ENCODE measurements at places on chromosomes 6 and 20.
A peak's percentile ranks its signal among the peaks of the same experiment; 100 is the strongest.

DNA sequence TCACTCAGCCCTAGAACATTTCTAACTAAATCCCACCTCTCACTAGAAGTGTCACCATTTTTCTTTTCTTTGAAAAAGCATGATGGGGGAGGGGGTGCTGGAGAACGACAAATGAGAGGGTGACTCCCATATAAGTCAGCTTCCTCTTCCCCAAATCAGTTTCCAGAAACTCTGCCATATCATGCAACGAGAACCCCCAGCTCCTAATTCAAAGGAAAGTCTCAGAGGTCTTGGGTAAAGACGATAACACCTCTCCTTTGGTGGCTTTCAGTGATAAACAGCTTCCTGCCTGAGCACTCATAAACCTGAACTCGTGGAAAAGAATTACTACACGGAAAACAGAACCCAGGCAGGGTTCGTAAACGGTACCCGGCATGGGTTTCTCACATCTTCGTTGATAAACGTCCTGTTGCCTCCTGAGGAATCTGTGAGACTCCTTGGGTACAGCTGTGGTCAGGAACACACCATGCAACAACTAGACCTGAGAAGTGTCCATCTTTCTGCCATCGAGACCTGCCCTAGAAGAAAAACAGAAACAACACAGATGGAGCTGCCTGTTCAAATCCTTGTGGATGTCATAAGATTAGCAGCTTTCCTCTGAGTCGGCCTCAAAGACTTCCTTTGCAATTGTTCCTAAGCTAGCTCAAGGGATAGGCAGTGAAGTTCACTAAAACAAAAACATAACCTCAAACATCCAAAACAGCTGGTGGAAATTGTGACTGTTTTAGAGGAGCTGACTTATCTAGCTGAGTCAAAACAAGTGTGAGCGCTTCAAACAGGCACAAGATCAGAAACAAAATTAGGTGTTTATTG is 185.8 kb upstream of the PRDM1 start:
- DNase-seq = no peak

DNA sequence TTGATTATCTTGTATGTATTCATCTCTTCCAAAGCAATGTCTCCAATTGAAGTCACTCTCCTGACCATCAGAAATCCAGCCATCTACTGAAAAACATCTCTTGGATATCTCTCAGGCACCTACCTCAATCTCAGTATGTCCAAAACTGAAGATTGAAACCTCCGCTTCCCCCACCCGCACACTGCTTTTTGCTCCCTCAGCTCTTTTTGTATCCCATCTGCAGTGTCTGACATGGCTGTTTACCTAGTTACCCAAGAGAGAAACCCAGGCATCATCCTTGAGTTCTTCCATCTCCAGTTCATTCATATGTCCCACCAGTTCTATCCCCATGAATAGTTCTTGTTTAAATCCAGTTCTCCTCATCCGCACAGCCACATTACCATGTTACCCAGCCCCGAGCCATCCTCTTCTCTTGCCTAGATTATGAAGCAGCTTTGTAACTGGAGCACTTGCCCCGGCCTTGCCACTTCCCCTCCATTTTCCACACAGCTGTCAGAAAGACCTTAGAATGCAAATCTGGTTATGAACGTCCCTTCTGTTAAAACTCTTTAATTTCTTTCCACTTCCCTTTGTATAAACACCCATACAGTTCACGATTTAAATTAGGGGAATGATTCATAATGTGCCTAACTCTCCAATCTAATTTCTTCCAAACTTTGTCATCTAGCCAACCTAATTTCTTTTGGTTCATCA is 40.5 kb upstream of the GCLC start:
- no peak for DNase-seq

- DNase-seq = no peak
Observed at GRCh38 chr20:1858871-1859270, 36.3 kb upstream of the SIRPA start.

GRCh38 chr6:139591075-139591865 is 216.8 kb upstream of the CITED2 start:
- DNase-seq = no peak

- no peak for DNase-seq
Observed at GRCh38 chr20:34549291-34549928, 9.1 kb upstream of the MAP1LC3A start.

DNA sequence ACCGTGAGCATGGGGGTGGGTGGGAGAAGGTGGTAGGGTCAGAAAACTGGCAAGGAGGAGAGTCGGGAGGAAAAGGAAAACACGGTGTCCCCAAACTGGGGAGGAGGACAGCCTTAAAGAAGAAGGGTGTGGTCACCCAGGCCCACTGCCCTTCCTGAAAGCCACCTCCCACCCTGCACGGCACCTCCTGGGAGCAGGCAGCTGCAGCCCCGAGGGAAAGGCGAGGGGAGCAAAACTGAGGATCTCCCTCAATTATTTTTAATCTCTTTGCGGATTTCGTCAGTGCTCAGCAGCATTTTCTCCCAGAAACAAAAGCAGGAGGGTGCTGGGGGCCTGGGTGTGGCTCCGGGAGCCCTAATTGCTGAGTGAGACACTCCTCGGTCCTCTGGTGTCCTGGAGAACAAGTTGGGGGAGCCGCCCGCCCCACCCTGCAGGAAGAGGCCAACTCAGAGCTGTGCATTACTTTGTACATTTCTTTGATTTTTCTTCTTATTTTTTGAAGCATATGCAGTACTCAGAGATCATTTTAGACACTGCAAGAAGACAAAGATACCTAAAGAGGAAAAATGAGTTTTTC is 56.4 kb downstream of the RIOK1 start:
- no peak for DNase-seq

GRCh38 chr6:106214531-106214930 is 111.0 kb downstream of the ATG5 start:
- no peak for DNase-seq

GRCh38 chr6:150075034-150075421 is 6.1 kb upstream of the ULBP3 start:
- no peak for DNase-seq

- DNase-seq = no peak
Observed at GRCh38 chr6:127225497-127225896, 41.2 kb upstream of the RNF146 start.

- DNase-seq = no peak
Observed at GRCh38 chr20:31989030-31989645, 21.1 kb upstream of the CCM2L start.

- DNase-seq = no peak
Observed at GRCh38 chr20:50020288-50020687, 37.5 kb downstream of the SNAI1 start.

- DNase-seq = no peak
Observed at GRCh38 chr6:24931718-24932691, 3.8 kb downstream of the RIPOR2 start.

DNA sequence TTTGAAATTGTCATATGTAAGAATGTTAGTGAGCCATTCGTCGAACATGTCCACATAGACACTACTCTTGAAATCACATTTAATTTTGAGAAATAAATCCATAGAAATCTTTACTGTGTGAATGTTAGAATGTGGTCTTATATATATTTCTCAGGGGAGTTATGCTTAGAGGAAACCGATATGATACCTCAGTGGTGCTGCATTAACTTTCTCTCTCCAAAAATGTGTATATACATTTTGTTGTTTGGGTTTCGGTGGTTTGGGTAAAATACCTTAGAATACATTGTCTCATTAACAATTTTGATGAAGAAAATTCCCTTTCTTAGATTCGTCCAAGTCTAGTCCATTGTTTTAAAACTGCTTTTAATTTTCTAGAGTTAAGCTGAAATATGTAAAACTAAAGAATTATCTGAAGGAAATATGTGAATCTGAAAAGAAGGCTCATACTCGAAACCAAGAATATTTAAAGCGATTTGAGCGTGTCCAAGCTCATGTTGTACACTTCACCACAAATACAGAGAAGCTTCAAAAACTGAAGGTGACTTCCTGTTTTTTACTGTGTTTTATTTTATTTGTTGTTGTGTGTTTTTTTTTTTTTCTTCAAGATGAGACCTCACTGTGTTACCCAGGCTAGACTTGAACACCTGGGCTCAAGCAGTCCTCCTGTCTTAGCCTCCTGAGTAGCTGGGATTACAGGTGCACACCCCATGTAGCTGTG is 10.3 kb downstream of the KIZ start:
- DNase-seq = no peak

GRCh38 chr6:33993091-33993490 is 152.8 kb downstream of the GRM4 start:
- no peak for DNase-seq

DNA sequence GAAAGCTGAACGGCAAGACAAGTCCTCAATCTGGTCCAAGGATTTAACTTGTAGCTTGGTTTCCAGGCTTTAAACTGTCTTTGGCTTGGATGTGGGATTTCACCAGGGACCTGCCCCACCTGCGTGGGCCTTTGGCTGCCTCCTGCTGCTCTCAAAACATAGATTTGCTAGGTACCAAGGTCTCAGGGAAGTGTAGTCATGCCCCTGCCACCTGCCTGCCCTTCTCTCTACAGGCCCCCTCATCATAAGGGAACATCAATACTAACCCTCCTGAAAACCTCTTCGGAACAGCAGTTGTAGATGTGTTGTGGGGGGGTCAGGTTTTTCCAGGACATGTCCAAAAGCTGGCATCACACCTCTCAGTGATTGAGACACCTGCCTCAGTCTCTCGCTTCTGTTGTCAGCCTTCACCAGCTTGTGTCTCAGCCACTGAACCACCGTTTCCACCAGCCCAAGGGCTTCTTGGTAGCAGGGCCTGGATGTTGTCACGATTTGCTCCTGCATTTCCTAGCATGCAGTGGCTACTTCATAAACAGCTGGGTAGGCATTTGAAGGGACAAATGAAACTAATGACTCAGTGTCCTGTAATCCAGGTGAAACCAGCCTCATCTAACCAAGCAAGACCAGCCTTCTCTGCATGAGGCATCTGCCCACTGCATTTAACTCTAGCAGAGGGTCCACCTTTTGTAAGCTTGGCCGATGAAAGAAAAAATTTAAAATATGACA is 141.6 kb upstream of the THBS2 start:
- no peak for DNase-seq

GRCh38 chr6:43254138-43254817 is 11.0 kb downstream of the TTBK1 start:
- DNase-seq = no peak

- no peak for DNase-seq
Observed at GRCh38 chr20:328975-329695, 3.8 kb downstream of the SOX12 start.

GRCh38 chr6:87210979-87211378 is 55.6 kb downstream of the ZNF292 start:
- DNase-seq = no peak

- DNase-seq = no peak
Observed at GRCh38 chr6:31686483-31686882, 5.6 kb upstream of the LY6G5C start.

DNA sequence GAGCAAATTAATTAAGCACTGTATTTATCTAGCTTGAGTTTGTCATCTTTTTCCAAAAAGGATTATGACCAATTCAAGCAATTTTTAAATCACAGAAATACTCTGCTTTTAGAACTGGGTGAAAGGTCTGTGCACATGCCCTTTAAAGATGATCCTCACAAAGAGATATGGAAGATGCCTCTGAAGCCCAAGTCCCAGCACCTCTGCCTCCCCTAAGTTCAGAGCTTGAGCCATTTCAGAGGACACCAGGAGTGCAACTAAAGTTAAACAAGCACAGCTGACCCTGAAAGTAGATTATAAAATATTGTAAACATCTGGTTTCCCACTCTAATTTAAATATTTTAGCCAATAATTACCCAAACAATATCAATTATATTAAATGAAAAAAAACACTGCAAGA is 139.5 kb upstream of the BEND6 start:
- no peak for DNase-seq

DNA sequence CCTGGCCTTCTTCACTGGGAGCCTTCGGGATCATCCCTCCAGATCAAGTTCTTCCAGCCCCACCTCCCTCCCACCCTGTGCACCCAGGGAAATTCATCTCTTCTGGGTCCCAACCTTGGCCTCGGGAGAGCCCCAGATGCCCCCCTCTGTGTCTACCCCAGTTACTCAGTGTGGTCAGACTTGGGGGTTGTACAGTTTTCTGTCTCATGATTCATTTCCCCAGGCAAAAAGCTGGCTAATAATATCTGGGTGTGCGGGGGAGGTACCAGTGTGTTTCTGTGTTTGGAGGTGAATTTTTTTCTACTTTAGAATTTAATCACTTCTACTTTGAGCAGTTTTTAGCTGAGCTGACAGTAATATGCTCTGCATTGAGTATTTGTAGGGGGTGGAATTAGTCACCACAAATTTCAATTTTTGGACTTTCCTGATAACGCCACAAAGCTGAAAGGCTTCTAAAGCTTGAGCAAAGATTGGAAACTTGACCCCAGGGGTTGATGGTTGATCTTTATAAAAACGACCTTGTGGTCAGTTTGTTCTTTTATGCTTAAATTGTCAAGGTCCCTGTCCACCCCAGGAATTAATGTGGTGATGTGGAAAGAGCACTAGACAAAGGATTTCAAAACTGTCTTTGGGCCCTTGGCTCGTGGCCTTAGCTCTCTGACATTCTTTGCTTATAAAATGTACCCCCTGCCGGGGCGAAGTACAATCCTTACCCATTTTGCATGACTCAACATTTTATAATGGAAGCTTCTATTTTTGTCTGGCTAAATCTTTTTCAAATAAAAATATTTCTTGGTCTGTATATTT is 284.7 kb upstream of the TAB2 start:
- DNase-seq = peak; percentile 52

DNA sequence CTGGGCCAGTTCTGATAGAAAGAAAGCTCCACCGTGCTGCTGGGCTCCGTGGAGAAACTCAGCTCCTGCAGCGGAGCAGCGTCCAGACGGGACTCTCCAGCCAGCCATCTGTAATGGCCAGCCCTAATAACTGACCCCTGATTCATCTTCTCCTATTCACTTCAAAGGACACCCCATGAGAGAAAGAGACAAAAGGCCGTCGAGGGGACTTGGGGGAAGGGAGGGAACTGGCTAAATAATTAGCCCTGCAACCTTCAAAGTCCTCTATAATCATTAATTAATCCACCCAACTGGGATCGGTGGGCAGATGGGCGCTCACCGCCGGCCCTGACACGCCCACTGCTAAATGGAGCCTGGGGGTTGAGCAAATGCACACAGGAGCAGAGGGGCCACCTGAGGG is 512.4 kb downstream of the CD83 start:
- no peak for DNase-seq

GRCh38 chr20:1628621-1629020 is 8.8 kb upstream of the SIRPB1 start:
- no peak for DNase-seq

DNA sequence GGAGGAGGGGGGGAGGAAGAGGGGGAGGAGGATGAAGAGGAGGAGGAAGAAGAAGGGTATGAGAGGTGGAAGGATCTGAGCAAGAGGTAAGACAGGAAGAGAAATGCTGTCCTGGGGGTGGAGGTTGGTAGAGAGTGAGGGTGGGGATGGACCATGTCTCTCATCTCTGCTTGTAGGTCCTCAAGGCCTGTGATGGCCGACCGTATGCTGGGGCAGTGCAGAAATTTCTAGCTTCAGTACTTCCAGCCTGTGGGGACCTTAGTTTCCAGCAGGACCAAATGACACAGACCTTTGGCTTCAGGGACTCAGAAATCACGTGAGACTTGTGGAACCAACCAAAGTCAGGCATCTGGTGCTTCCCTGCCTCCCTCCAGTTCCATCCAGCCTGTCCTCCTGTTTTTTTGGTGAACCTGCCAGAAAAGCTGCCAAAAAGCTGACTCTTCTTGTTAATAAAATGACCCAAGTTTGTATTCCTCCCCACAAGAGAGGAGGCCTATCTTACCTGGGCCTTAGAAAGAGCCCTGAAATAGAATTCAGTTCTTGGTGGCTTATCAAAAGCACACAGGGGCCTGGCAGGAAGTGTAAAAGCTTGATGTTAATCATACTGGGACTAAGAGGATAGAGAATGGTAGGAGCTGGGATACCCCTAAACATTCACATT is 2.5 kb upstream of the C4A start:
- no peak for DNase-seq
